ENCODE measurements at places on chromosomes 16 and 17.

- DNase-seq, result no peak
Observed at GRCh38 chr17:46136820-46137219, 56.4 kb downstream of the KANSL1 start.

DNA sequence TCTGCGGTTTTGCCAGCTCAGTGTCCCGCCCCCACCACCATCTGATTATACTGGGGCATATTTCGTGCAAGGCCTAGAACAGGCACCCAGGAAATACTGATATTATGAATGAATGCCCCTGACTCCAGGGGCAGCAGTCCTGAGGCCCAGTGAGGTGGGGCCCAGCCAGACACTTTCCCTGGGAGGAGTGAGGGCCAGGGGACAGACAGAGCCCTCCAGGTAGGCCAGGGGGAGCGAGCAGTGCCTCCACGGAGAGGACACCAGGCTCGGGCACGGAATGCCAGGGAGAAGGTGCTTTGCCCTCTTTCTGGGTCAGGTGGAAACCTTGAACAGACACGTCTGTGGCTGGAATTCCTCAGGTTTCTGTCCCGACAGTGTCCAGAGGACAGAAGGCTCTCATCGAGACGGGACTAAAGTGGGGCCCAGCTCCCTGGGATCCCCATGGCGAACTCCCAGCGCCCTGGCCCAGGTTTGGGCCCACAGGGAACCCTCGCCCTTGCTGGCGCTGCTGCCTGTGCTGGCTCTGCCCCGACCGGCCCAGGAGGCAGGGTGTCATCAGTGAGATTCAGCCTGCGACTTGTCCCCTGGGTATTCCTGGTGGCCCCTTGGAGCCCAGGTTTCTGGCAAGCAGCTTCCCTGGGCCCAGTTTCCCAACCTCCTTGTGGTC lies 4.3 kb downstream of the KATNB1 start:
- no peak for DNase-seq

GRCh38 chr16:89191033-89191900 lies 9.1 kb downstream of the SLC22A31 start:
- no peak for DNase-seq

DNA sequence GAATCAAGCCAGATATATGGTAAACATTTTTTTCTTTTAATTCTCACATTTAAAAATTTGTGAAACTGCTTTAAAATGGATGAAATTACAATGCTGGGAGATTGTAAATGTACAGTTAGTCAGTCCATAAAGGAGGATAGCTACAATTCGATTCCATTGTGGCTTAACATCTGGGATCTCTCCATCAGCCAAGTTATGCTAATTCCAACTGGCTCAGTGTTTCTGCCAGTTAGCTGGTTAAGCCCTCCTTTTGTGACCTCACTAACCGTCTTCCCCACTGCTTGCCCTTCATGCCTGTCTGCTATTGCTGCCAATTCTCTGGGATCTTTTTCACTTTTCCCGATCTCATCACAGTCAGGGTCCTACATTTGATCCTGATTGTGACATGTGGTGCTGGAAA lies 1347.6 kb downstream of the CDH11 start:
- DNase-seq, result no peak

GRCh38 chr16:56684926-56685590 lies 2.8 kb downstream of the MT1X start:
- no peak for DNase-seq

DNA sequence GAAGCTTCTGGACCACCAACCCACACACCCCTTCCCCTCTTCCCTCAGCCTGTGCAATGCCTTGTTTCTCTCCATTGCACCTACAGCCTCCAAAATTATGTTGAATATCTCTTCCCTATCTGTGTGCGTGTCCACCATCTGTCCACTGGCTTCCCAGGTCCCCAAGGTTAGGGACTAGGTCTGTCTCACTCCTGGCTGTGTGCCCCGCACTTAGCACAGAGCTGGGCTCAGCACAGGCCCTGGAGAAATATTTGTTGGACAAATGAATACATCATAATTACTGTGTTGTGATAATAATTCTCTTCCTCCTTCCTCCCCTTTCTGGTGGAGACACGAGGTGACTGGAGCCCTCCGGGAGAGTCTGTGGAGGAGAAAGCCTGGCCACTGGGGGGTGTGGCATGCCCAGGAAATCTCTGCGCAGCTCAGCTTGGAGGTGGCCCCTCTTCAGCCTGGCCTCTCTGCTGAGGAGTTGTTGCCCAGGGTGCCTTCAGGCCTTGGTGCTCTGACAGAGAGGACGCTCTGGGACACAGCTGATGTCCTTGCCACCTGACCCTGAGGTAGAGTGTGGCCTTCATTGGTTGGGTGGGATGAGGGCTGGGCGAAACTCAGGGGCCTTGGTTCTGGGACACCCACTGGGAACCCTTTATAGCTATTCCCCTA lies 3.3 kb upstream of the BRD7 start:
- no peak for DNase-seq

GRCh38 chr16:84752600-84752999 lies 52.8 kb downstream of the USP10 start:
- no peak for DNase-seq

- no peak for DNase-seq
Observed at GRCh38 chr17:80780381-80781198, 211.1 kb upstream of the CHMP6 start.

GRCh38 chr16:58727028-58727781 lies 6.9 kb downstream of the GOT2 start:
- DNase-seq, result no peak

DNA sequence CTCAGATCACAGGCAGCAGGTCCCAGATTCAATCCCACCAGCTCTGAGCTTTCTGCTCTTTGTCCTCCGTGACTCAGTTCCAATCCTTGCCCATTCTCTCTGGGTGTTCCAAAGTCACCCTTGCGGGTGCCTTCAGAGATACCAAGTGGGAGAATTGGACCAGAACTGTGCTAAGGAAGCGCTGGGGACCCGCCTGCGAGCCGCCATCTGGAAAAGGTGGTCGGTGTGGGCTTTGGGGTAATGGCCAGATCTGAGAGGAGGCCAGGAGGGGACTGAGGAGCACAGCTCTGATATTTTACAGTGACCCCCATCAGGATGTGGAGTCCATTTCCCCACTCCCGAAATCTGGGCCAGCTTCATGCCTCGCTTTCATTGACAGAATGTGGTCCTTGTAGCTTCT lies 152.6 kb downstream of the SDK2 start:
- no peak for DNase-seq

DNA sequence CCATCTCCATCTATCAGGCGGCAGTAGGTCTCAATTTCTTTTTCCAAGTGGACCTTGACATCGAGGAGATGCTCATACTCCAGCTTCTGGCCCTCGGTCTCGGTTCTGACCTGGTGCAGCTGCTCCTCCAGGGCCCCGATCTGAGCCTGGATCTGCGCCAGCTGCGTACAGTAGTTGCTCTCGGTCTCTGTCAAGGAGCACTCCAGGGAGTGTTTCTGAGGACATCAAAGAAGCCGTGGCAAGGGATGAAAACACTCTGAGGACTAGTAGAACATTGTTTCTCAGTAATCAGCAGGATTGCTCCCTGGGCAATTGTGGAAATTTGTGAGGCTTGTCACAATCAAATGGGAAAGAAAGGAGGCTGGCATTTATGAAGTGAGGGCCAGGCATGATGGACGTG lies 5.9 kb downstream of the KRT28 start:
- DNase-seq, result no peak

DNA sequence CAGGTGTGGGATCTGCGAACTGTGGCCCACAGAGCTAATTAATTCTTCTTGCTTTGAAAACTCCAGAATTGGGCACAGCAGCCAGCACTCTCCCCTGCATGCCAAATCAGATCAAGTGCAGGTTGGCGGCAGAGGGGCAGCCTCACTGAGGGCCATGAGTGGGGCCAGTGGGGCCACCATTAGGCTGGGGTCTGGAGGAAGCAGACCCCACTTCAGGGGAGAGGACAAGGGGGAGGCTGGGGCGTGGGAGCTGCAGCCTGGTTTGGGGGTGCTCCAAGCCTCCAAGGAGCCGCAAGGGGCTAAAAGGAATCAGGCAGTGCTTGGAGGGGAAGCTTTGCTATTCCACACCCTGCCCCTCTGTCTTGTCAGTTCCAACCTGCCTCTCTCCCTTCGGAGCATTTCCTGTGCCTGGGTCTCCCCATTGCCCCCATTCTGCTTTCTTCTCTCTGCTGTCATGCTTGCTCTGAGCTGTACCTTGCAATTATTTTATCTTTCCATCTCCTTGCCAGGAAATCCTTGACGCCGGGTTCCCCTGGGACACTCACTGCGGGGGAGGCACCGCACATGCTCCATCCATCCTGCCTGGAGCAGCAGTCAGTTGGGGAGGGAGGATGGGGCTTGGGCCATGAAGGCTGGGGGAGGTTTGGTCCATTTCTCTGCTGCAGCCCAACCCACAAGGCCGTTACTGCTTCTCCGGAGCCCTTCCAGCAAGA lies 3.3 kb upstream of the ABCC3 start:
- no peak for DNase-seq

GRCh38 chr16:83355570-83356218 lies 452.1 kb upstream of the HSBP1 start:
- no peak for DNase-seq

- DNase-seq, result peak; percentile 23
Observed at GRCh38 chr17:3667366-3668278, 756 bp downstream of the TAX1BP3 start.

GRCh38 chr17:296379-296778 lies 56.2 kb downstream of the RPH3AL start:
- no peak for DNase-seq

GRCh38 chr17:78271419-78272170 lies 40.2 kb downstream of the TMEM235 start:
- DNase-seq, result no peak

- DNase-seq, result peak; percentile 38
Observed at GRCh38 chr17:29179232-29180033, 765 bp downstream of the MYO18A start.

DNA sequence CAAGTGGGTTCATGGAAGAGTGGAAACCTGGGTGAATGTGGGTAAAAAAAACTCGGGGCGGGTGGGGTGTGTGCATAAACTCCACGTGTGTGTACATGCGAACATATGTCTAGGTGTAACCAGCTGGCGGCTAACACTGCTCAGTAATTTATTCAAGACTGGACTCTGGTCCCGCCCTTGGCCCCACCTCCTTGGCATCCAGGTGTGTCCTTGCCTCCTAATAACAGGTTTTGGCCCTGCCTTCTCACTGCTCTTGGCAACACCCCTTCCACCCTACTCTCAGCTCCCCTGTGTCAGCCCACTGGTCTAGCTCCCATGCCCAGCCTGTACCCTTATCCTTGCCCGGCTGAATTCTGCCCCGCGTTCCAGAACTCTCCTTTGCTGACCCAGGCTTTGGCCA lies 8.3 kb downstream of the FLII start:
- no peak for DNase-seq

- DNase-seq, result no peak
Observed at GRCh38 chr16:2458887-2459646, 842 bp upstream of the TEDC2 start.

GRCh38 chr16:1070084-1070863 lies 2.3 kb upstream of the SSTR5 start:
- DNase-seq, result no peak

- no peak for DNase-seq
Observed at GRCh38 chr16:22421136-22421535, 46.7 kb upstream of the CDR2 start.
